ENCODE measurements at places on chromosomes 11 and 22.
A peak's percentile ranks its signal among the peaks of the same experiment; 100 is the strongest.

- no peak for DNase-seq
Measured at GRCh38 chr11:33324302-33324985, 67.3 kb downstream of the HIPK3 start.

- peak; percentile 54 for DNase-seq
Measured at GRCh38 chr22:38681582-38682335, at the start of gene TOMM22. TSS of gene TOMM22 (plus strand) at chr22:38681957. CDS start at chr22:38681979, 22 bp downstream.

GRCh38 chr11:69005631-69006368 lies 7.2 kb downstream of the MRGPRF start:
- no peak for DNase-seq

- DNase-seq, result no peak
Measured at GRCh38 chr11:33861941-33862589, 29.8 kb downstream of the LMO2 start.

DNA sequence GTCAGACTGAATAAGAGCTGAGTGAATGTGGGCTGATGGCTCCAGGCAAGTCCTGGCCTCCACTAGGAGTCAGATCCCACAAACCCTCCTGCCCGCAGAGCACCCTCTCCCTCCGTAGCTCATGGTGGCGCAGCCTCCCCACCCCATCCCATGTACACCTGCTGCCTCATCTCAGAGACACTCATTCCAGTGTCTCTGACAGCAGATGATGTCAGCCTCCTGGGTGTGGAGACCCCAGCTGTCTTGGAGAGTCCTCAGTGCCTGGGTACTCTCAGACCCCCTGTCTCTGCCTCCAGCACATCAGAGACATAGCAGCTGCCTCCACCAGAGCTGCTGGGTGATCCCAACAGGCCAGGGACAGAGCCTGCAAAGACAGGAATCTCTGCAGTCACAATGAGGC lies 9.5 kb downstream of the IGLL5 start:
- no peak for DNase-seq

DNA sequence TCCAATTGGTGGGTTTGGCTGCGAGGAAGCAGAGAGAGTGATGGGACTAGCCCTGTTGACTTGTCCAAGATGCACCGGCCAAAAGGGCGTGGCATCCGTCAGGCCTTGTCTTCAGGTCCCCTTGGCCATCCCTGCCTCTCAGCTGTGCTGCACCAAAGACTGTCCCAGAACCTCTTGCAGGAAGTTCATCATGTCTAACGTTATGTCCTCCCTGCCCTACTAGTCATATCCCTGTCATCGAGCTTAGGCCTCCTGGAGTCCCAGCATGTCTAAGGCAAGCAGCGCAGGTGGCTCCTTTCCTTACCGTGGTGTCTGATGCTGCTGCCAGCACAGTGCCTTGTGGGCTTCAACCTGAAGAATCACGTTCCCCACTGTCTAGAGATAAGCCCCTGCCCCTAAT lies 51.2 kb downstream of the NECTIN1 start:
- DNase-seq, result no peak
